Cerebellar cortex (tissue), 1 donor: ENCODE measurements at places on chromosomes 5 and 9.

DNA sequence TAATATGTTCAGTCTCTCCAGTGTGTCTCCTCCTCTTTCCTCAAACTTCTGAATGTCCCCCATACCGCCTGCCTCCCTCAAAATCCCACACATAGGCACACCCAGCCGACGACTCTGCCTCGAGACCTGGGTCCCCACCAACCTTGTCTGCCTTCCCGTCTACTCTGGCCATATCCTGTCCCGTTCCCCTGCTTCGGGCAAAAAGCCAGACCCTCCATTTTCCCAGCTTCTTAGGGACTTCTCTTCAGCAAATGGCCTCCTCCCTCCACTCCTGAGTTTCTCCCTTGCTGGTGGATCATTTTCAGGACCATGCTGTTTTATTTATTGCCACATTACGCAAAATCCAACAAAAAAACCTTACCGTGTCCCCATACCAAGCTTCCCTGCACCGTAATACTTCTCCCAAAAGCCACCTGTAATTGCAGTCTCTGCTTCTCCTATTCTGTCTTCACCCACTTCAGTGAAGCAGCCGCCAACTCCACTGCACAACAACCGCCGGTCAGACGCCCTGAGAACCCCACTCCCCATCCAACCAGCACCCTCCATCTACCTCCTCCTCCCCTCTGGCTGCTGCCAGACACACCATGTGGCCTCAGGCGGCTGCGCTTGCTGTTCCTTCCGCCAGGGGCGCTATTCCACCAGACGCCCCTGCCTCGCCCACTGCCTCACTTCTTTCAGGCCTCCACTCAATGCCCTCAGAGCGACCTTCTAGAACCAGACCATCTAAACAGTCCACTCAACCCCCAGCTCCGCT, 117.0 kb downstream of the TRPM6 start:
- peak; percentile 25 for DNase-seq

DNA sequence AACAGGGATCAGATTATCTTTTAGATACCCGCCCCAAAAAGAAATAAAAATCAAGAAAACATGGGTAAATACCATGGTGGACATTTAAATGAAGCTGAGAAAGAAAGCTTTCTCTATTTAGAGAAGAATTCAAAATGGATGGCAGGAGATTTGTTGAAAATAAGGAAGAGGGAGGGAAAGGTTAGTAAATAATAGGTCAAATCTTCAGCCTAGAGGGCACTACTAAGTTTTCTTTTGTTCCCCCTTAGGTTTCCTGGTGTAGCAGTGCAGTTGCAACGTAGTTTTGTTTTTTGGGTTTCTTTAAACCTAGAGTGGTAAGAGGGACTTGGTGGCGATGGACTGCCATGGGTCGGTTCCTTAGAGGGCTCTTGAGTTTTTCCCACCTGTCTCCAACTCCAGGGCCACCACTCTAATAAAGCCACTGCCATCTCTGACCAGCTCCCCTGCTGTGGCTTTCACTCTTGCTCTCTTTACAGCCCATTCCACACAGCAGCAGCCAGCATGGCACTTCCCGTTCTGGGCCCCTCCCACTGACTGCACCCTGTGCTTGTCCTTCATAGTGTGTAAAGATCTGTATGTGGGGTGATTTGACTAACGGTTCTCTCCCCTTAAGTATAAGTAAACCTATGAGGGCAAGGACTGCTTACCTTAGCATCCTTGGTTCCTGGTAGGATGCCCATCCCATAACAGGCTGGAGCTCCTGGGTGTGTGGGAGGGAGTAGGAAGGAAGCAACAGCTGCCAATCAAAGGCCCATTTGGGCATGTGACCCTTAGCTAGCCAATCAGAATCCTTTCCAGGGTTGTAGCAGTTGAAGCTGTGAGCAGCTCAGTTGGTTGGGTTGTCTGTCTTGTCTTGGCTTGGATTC, 118.3 kb downstream of the SLC1A3 start:
- no peak for DNase-seq

DNA sequence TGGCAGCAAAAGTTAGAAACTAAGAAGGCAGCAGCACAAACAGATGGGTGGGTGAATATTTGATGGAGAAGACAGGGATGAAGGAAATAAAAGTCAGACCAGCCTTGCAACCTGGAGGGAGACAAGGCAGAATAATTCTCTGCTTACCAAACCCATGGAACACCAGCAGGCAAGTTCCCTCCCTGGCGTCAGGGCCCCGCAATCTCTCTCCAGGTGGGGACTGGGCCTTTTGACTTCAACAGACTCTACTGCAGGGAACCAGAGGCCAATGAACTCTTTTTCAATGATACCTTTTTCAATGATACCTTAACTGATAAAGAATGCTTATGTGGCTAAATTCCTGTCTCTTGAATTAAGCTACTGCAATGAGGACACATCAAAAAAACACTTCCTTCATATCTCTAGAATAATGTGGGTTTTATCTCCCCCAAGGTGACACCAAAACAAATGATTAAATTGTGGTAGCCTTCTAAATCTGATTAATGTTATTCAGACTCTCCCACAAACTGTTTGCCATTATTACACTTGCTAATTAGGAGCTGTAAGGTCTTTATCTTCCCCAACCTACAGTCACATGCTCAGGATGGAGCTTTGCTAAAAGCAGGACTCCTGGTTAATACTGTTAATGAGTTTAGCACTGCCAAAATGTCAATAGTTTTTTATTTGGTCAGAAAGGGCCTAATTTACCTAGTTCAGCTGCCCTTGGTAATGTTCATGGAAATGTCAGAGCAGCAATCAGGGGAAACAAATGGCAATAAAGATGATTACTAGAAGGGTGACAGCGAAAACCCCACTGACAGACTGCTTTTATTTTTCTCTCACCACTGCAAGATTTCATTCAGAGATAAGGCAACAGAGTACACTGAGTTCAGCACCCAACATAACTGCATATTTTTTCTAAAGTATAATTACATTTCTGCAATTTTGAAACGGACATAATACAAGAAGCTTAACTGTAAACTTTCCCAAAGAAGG, 165.5 kb downstream of the TSSK1B start:
- no peak for DNase-seq

DNA sequence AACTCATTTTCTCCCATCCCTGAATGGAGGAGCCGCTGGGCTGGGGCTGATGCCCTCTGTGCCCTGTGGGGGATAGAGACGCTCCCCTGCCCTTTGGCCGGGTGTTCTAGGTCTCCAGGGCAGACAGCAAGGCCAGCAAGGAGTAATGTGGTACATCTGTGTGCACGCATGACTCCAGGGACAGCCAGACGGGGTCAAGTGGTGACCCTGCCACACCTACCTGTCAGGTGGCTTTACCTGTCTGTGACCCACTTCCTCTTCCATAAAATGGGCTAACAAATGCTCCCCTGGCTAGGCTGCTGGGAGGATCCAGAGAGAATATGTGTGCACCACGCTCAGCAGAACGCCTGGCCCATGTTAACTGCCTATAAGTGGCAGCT, 35.4 kb upstream of the BARHL1 start:
- no peak for DNase-seq

DNA sequence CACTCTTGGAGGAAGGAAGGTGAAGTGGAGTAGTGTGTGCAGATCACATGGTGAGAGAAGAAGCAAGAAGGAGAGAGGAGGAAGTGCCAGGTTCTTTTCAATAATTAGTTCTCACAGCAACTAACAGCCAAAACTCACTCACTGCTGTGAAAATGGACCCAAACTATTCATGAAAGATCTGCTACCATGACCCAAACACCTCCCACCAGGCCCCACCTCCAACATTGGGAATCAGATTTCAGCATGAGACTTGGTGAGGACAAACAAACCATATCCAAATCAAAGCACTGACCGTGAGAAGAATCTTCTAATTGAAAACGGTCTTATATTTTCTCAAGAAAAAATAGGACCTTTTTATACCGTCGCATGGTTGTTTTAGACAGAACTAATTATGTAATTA, 468.7 kb upstream of the TYRP1 start:
- no peak for DNase-seq
